GM13976 (cell line): ENCODE measurements at places on chromosomes 7 and 10.

- no peak for DNase-seq
Measured at GRCh38 chr10:31642281-31642680, 286.4 kb downstream of the ARHGAP12 start.

- no peak for DNase-seq
Measured at GRCh38 chr7:50782375-50783208, at the start of gene GRB10. TSS of gene GRB10 (minus strand) at chr7:50782896. CDS start at chr7:50732322, 50,574 bp downstream.

DNA sequence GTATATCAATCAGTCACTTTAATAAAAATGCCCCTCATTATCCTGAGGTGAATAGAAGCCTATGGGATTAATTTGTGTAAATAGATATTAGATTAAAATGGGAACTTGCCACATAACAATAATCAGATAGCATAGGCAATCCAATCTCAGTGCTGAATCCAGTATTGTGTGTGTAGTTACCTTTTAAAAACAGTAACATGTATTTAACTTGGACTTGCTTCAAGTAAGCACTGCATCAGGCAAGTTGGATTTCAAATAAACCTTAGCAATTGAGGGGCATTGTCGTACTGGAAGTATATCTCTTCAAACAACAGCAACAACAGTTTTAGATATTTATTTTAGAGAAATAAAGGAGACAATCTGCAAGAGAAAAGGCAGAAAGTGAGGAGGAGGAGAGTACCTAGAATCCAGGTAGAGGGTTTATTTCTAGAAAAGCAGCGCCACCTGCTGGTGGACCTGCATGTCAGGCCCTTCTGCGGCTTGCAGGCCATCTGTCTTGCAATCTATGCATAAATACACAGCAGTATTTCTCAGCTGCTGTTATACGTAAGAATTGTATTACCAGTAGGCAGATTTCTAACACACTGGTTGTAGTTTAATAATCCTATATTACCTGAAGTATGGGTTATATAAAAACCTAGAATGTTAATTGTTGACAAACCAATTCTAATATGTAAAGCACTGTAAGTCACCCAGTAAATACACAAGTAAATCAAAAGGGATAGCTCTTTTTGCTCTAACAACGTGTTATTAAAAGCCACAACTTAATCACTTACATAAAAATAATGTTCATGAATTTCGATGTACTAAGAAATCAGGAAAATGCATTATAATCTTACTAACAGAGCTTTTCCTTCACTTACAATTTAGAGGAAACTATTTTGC is 652.8 kb downstream of the KCNMA1 start:
- DNase-seq, result peak; percentile 34

DNA sequence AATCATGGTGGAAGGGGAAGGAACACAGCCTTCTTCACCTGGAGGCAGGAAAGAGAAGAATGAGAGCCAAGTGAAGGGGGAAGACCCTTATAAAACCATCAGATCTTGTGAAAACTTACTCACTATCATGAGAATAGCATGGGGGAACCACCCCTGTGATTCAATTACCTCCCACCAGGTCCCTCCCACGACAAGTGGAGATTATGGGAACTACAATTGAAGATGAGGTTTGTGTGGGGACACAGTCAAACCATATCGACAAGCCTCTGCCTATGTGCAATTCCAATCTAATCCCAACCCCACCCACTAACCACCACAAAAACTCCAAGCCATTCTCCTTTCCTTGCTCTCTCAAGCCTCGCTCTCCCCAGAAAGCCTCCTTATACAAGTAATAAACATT is 69.2 kb downstream of the TAC1 start:
- DNase-seq, result no peak

DNA sequence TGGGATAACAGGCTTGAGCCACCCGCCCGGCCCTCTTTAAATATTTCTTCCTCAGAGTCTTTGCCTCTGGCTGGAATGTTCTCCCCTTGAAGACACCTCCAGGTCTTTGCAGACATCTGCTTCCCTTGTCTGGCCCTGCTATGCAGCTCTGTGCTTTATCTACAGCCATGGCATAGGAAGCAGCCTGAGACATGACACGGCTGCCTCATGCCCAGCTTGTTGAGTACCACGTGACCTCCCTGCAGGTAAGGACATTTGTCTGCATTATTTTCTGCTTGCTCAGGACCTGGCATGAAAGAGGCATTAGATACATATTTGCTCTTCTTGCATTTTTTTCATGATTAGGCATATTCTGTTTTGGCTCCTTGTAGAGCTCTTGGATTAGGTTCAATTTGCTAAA is 113.8 kb upstream of the KLF6 start:
- DNase-seq, result no peak

DNA sequence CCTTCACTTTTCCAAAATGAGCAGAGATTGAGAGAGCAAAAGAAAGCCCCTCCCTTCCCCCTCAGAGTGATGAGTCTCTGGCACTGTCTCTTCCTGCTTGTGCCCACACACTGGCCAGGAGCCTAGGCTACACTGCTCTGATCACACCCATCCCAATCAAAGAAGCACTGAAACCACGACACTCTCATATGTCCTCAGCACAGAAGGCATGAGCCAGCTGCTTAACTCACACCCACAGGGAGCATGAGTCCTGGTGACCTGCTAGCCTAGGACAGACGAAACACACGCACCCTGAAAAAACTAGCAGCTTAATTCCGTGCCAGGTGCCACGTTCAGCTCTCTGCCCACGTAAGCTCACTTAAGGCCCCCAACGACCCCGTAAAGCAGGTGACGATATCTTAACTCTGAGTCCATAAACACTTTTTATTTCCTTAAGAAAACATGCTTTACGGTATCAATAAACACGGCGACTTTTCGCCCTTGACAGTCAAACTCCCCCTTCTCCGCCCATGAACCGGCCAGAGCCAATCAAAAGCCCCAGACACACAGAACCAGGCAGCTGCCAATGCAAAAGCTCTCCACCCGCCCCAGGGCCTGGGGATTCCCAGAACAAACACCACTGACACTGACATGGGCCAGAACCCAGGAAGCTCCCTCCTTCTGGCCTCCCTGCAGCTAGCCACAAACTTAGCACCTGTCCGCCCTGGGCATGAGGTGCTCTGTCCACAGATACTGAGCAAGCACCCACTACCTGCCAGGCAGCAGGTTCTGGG is 69.0 kb downstream of the TNRC18 start:
- no peak for DNase-seq

DNA sequence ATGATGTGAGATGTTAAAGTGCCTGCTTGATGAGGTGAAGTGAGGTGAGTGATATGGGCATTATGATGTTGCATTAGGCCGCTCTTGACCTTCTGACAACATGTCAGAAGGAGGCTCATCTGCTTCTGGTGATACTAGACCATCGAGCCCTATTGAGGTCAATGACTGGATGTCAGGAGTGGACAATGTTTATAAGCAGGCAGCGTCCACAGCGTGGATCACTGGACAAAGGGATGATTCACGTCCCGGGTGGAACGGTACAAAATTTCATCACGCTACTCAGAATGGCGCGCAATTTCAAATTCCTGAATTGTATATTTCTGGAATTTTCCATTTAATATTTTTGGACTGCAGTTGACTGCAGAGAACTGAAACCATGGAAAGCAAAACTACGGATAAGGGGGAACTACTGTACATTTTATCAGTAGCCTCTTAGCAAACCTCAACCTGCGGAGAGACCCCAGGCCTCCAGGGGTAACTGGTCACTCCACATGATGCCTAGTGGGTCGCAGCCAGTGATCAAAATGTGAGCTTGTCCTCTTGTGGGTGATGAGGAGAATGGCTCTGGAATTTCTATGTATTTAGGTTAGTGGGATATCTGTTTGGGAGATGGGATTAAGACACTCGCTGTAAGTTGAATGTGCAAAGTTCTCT is 5.7 kb upstream of the ZCCHC24 start:
- no peak for DNase-seq

DNA sequence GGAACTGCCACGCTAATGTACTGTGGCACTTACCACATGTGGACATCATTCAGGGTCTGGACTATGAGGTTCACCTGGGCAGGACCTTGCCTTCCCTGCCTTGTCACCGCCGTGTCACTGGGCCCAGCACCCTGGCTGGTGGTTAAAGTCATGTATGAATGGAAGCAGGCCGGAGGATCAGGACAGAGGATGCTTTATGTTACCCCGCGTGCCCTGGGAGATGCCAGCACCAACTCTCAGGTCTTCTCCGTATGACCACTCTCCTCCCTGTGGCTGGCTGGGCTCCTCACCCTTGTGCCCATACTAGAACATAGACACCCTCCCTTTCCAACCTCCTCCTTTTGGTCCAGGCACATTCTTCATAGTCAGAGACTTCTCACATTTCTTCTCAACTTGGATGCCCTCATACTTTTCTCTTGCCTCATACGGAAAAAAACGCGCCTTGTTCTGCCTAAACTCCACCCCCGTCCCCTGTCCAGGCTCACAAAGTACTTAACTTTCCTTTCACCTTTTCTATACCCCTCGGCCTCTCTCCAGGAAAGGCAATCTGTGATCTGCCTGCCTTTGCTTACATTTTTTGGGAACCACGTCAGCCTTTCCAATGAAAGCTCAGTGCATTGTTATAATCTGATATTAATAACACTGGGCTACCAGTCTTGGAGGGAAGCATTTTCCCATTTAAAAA is 240.0 kb downstream of the TEX36 start:
- no peak for DNase-seq

GRCh38 chr7:82362129-82362706 is 81.4 kb downstream of the CACNA2D1 start:
- no peak for DNase-seq

GRCh38 chr7:127393368-127394058 is 1.0 kb upstream of the ZNF800 start:
- DNase-seq, result no peak

- DNase-seq, result no peak
Measured at GRCh38 chr7:21413502-21413901, 14.4 kb upstream of the SP4 start.

DNA sequence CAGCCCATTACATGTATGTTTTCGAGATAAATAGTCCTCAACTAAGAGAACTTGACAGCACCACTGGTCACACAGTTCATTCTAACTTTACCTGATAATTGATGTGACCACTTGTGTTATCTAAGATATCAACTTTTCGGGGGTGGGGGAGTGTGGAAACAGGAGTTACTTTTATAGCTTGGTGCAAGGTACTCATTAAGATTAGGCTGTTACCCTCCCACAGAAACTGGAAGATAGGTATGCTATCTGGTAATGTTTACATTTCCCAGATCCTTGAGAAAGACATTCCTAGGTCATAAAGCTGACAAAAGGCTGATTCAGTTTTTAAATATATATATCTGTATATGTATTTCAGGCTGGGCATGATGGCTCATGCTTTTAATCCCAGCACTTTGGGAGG is 11.1 kb downstream of the ERVW-1 start:
- no peak for DNase-seq

- no peak for DNase-seq
Measured at GRCh38 chr10:7945469-7946187, 108.9 kb upstream of the GATA3 start.

DNA sequence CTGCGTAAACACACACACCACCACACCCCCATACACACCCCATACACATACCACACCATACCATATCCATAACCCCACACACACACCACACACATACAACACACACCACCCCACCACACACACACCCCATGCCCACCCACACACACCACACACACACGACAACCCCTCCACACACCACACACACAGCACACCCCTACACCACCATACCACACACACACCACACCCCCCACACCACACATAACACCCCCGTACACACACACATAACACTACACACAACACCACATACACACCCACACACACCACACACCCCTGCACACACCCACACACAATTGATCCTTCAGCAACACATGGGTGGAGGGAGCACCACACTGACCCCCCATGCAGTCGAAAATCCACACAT is 50.3 kb upstream of the BMS1 start:
- DNase-seq, result no peak

DNA sequence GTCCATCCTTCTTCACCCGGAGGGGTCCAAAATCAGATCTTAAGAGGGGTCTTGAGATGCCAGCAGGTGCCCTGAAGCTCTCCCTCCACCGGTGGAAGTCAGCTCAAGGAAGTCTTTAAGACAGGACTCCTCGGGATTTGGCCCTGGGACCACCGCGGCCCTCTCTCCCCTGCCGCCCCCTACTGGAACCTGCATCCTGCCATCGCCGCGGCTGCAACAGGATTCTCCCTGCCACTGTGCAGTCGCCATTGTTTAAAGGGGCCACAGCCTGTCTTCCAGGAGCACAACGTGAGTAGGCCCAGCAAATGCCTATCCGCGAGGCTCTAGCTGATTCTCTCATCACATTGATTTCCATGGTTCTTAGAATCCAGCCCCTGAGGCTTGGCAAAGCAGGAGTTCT is 324.3 kb downstream of the ZNF716 start:
- DNase-seq, result no peak

DNA sequence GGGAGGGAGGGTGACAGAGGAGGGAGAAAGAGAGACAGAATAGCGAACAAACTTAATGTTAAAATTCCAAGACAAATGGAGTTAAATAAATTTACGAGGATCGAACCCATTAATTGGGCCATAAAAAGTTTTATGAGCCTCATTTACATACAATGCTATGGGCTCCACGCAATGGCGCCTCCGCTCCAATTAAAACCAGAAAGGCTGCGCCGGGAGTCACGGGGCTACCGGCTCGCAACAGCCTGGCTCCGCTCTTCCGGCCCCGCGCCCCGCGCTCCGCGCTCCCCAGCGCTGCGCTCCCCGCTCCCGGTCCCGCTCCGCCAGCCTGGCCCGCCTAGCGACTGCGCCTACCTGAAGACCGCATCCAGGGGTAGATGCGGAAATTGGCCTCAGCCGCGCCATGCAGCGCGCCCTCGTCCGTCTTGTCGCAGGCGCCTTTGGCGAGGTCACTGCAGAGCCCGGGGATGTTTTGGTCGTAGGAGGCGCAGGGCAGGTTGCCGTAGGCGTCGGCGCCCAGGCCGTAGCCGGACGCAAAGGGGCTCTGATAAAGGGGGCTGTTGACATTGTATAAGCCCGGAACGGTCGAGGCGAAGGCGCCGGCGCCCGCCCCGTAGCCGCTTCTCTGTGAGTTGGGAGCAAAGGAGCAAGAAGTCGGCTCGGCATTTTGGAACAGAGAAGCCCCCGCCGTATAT is 513 bp downstream of the HOXA7 start:
- DNase-seq, result no peak

DNA sequence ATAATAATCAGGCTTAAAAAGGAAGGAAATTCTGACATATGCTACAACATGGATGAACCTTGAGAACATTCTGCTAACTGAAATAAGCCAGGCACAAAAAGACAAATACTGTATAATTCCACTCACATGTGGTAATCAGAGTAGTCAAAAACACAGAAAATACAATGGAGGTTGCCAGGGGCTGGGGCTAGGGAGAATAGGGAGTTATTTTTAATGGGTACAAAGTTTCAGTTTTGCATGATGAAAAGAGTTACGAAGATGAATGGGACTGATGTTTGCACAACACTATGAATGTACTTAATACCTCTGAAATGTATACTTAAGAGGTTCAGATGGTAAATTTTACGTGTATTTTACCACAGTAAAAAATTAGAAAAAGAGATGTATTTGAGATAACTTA is 145.6 kb downstream of the DOCK4 start:
- no peak for DNase-seq

GRCh38 chr10:101060951-101061623 is 702 bp upstream of the KAZALD1 start:
- peak; percentile 98 for DNase-seq
